Stimulated activated CD8-positive, alpha-beta memory T cell treated with anti-CD3 and anti-CD28 coated beads, Interleukin-7, amount 100 ng/mL, for 48 hours (primary cell): ENCODE measurements at places on chromosomes 5 and 9.

GRCh38 chr9:14529054-14529453 is 164.2 kb downstream of the ZDHHC21 start:
- no peak for DNase-seq

DNA sequence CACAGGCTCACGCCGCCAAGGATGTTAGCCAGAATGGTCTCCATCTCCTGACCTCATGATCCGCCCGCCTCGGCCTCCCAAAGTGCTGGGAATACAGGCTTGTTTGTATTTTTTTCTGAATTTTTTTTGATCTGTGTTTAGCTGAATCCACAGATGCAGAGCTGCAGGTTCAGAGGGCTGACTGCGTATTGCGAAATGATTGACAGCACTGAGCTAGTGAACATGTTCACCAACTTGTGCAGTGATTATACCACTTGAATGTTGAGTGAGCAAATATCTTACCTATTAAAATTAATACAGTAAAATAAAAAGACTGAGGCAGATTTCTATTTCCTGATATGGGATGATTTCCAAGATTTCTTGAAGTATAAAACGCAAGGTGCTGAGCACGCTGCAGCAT is 123.1 kb upstream of the PHYKPL start:
- no peak for DNase-seq

DNA sequence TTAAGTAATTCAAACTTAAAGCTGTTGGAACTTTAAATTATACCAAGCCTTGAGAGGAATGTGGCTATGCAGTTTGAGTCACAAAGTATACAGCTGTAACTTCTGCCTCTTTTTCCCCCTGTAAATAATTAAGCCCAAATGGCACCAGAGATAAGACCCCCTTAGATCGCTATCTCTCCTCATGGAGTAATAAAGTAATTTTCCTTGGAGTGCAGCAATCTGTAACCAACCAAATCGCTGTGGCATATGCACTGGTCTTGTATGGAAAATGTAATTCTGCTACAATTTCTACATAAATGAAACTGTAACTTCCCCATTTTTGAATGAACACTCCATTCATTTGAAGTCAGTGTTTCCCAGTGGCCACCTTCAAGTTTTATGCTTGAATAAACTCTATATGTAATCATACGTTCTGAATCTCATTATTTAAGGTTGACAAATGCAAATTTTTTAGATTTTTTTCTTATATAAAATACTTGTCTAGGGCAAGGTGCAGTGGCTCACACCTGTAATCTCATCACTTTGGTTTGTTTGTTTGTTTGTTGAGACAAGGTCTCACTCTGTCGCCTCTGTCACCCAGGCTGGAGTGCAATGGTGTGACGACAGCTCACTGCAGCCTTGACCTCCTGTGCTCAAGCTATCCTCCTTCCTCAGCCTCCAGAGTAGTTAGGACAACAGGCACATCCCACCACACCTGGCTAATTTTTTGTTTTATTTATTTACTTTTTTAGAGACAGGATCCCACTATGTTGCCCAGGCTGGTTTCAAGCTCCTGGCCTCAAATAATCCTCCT is 12.3 kb downstream of the SUSD1 start:
- no peak for DNase-seq

DNA sequence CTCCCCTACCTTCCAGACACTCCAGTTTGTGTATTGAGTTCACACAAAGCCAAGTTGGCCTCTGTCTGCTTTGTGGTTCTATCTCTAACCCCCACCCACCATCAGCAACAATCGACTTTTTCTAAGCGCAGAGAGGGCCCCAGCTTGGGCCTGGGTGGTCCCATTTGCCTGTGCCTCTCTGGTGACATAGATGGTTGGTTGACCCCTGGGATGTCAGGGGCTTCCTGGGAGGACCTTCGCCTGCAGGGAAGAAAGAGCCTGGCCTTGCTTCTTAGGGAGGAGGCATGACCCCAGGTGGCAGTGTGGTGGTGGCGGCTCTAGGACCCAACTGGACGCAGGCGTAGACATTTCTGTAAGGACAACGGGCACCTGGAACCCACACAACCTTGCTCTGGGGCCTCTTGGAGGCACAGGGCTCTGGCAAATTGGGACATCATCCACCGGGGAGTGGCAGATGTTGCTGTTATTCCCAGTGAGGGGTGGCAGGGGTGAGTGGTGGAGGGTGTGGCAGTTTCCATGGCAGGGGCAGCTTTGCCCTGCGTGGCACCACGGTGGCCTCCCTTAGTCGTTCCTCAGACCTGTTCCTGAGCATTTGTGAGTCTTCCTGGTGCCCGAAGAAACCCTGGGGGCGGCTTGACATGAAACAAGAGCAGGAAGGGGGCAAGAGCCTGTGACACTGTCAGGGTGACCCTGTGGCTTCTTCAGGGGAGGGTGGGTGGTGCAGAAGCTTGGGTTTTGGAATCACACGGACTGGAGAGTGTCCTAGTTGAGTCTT is 171.0 kb upstream of the IER5L start:
- DNase-seq, result no peak

- no peak for DNase-seq
Measured at GRCh38 chr5:17828681-17829080, 194.4 kb downstream of the TAF11L14 start.

- DNase-seq, result no peak
Measured at GRCh38 chr9:106913276-106913675, 50.3 kb downstream of the ZNF462 start.

GRCh38 chr9:3343671-3344070 is 182.1 kb downstream of the RFX3 start:
- DNase-seq, result no peak

DNA sequence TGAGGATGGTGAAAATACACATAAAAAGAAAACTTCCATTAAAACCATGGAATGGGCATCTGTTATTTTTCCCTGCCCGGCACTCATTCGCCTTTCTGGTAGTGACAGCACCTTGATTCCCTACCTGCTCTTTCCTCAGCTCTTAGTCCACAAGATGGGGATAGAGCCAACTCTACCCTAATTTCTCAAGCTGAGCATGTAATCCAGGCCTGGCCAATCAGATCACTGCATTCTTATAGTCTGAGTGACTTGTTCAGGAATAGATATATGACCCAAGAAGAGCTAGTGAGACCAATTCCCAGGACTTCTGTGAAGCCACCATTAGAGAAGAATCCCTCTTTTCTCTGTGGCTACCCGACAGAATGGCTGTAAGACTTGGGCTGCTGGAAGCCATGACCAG is 58.1 kb downstream of the TSSK1B start:
- no peak for DNase-seq
